Heart left ventricle (tissue), 16 donors: ENCODE measurements at places on chromosomes 16 and 17. TPM values are rescaled to one million over a fixed set of nuclear protein-coding genes. Genes with fewer than 3 reads are reported as not detected.

CPD gene
- polyA plus RNA-seq, result 36.7 TPM

KATNIP gene
- polyA plus RNA-seq, result 9.1 TPM

SCN4A gene
- polyA plus RNA-seq, result 0.33 TPM

MYH8 gene
- polyA plus RNA-seq, result not detected

EFCAB5 gene
- polyA plus RNA-seq, result not detected

CD300LB gene
- 0.40 TPM for polyA plus RNA-seq

CD300LG gene
- polyA plus RNA-seq, result 37.2 TPM

SP6 gene
- polyA plus RNA-seq, result 2.5 TPM

CPSF4L gene
- polyA plus RNA-seq, result not detected

SLC12A3 gene
- not detected for polyA plus RNA-seq

EXOC7 gene
- 62.5 TPM for polyA plus RNA-seq

MPP2 gene
- polyA plus RNA-seq, result 6.7 TPM

HLF gene
- 6.9 TPM for polyA plus RNA-seq

GNGT2 gene
- 2.6 TPM for polyA plus RNA-seq

LITAFD gene
- not detected for polyA plus RNA-seq

MPP3 gene
- polyA plus RNA-seq, result 45.4 TPM

NEUROD2 gene
- polyA plus RNA-seq, result not detected

GRAP gene
- polyA plus RNA-seq, result 2.1 TPM

KCNAB3 gene
- 0.88 TPM for polyA plus RNA-seq
